ENCODE measurements at places on chromosomes 2 and 18.

- no peak for DNase-seq
These were observed 23.6 kb downstream of the SP3 start for GRCh38 chr2:173941567-173941966.

GRCh38 chr2:86068136-86068588 lies 37.5 kb downstream of the POLR1A start:
- DNase-seq, result peak; percentile 13

GRCh38 chr18:25140124-25140961 lies 211.6 kb downstream of the ZNF521 start:
- no peak for DNase-seq

DNA sequence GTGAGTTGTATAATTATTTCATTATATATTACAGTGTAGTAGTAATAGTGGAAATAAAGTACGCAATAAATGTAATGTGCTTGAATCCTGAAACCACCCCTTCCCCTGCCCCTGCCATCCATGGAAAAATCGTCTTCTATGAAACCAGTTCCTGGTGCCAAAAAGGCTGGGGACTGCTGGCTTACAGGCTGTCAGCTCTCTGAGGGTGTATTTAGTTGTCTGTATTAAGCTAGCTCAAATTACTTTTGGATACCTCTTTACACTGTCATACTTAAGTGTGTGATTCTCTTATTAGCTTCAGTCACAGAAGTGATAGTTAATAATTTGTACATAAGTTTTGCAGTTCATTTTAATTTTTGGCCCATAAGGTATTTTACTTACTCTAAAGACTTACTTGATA lies 29.6 kb downstream of the LCLAT1 start:
- no peak for DNase-seq

DNA sequence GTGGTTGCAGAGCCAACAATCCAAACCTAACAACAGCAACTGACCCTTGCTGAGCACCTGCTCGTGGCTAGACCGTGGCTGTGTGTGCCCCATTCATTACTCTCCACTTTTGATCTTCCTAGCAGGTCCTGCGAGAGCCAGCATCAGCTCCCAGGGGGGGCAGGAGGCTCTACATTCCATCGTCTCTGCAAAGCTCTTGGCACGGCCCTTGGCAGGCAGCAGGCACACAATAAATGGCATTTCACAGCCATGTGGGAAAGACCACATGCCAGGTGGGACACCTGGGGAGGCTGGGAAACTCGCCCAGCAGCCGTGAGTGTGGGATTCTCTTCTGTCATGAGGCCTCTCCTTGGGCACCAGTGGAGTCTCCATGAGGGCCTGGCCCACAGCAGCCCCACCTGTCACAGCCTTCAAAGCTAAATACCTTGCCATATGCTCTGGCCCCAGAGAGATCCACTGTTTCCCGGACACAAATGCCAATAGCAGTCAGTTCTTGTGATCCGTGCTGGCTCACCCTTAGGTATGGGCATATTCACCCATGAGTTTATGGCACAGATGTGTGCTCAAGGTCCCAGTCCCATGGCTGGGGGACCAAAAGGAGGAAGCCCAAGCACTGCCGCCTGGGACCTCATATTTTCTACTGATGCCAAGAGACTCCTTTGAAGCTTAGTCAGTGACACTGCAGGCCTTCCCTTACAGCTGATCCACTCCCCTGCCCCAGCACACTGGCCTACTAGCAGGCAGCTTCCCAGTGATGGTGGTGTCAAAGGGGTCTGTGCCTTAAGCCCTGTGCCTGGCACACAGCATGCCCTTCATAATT lies 6.8 kb upstream of the TEX51 start:
- DNase-seq, result no peak

DNA sequence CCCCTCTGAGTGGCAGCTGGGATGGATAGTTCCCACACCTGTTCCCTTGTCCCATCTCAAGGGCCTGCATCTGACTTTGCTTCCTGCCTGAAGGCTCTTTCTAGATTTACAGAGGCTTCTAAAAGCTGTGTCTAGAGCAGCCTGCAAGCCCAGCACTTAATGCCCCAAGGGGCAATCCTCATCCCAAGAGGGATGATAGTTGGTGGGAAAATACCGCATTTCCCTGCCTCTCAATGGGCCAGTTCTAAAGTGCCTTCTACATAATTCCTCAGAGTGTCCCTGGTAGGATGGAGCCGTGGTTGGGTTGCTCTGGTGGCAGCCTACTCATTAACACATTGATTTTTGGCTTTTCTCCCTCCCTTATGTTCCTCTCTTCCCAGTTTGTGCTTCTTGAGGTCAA lies 29.5 kb downstream of the LAMA3 start:
- DNase-seq, result no peak

GRCh38 chr2:75705921-75706320 lies 4.8 kb downstream of the GCFC2 start:
- DNase-seq, result no peak

DNA sequence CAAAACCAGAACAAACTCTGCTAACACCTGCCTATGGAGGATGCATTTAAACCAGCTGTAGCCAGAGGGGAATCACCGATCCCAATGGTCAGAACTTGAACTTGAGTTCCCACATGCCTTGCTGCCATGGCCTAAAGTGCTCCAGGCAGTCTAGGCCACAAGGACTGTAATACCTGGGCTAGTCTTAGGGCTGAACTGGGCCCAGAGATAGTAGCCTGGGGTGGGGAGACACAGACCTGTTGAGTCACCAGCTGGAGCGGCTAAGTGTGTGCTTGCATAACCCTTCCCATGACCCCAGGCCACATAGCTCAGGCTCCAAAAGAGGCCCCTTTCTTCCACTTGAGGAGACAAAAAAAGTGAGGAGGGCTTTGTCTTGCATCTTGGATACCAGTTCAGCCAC lies 515.0 kb upstream of the DDX18 start:
- no peak for DNase-seq

DNA sequence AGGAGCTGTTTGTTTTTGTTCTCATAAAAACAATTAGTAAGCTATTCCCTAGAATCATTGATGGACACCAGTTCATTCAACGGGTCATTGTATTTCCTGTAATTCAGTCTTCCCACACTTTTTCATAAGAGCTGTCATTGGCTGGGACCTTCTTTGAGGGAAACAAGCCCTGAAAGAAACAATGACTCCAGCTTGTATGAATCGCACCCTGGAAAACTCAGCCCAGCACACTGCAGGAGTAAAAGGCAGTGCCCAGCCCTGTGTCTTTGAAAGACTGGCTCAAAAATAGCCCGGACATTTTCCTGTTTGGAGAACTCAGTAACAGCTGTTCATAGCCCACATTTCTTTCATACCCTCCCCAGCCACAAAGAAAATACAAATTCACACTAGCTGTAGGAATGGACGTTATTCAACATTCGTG lies 81.5 kb downstream of the NCKAP5 start:
- DNase-seq, result no peak

GRCh38 chr2:79513711-79514110 lies 860 bp downstream of the CTNNA2 start:
- DNase-seq, result no peak

DNA sequence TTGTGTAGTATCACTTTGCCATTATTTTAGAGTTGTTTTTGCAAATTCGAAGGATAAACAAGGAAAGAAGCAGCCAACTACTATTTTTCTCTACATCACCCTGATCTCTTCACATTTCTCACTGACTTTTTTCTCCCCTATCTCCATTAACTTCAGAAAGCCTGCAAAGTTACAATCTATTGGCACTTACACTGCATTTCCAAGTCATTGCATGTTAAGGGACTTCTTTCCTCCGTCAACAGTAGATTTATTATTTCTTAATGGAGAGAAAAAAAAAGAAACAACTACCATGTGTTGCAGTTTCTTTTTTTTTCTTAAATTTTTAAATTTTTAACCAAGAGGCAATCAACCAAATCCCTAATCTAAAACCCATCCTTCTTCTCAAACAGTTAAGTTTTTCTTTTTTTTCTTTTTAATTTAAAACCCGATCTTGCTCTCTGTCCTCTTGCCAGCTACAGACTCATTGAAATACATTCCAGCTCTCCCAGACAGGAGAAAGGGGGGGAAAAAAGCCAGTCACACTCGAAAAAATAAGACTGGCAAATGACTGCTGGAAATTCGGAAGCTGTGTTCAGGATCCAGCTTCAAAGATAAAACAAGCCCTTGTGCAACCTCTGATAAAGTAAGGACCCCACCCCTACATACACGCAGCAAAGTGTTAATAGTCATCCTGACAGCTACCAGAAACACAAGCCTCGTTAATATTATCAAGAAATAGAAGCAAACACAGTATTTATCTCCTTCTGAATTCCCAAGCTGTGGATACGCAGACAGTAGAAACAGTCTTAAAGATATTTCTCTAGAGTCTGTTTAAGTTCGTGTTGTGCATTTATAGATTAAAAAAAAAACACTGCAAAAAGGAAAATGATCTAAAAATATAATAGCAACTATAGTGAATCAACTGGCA lies 1.3 kb downstream of the LRRTM4 start:
- no peak for DNase-seq

DNA sequence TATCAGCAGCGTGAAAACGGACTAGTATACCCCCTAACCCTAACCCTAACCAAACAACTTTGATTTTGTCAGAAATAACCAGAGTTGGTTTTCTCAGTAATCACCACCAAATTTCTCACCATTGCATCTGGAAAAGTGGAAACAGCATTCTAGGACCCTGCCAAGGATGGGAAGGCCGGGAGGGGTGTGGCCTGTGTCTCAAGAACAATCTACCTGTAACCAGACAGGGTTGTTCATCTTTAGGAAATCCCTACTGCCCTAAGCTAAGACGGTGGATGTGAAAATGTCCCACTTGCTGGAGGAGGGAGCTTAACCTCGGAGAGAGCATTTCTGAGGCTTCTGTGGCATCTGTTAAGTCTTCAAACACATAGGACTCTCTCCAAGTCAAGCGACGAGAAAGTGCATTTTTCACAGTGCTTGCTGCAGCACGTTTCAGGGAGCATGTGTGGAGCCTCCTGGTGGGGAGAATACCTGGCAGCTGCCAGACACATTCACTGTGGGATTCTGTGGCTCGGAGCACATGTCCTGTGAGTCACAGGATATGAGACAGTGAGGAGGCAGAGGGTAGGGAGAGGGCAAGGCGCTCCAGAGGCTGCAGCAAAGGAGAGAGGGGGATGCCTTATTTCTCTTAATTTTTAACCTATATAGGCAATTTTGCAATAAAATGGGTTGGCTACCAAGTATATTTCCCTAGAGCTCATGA lies 207.5 kb downstream of the SPP2 start:
- DNase-seq, result peak; percentile 49

DNA sequence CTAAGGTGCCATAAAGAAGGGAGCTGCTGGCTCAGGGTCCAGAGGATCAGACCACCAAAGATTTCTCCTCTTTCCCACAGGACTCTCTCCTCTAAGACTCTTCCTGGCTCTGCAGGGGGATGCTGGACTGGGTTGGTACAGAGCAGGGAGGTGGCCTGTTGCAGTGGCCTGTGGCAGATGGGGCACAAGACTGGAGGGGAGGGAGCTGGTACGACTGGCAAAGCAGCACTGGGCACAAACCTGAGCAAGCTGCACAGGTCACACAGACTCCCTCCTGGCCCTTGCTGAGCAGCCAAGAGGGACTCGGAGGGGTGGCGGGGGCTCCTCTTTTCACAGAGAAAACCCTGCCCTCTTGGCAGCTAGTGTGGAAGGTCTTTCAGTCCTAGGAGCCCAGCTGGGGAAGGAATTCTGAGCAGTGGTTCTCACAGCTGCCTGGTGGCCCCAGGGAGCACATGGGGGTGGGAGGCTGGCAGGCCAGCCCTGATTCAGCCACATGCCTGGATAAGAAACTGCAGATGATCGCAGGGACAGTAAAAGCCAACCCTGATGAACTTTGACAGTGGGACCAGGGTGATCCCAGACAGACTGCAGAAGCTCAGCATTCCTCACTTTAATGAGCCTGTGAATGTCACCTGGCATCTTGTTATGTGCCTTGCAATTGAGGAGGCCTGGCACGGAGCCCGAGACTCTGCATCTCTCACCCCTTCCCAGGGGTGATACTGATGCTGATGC lies 32.5 kb upstream of the ACAA2 start:
- no peak for DNase-seq

- no peak for DNase-seq
These were observed 139.2 kb downstream of the INHBB start for GRCh38 chr2:120485096-120485495.

GRCh38 chr2:222298311-222299150 lies at the start of gene PAX3:
Gene PAX3 (minus strand): TSS chr2:222298998. CDS start chr2:222298615, 383 bp downstream.
- DNase-seq, result no peak

GRCh38 chr2:171046048-171046560 lies 114.6 kb downstream of the TLK1 start:
- no peak for DNase-seq

- no peak for DNase-seq
These were observed 14.3 kb upstream of the SLC25A52 start for GRCh38 chr18:31774962-31775361.

- DNase-seq, result no peak
These were observed 172.5 kb upstream of the KLF7 start for GRCh38 chr2:207338220-207338607.

- DNase-seq, result no peak
These were observed 103.0 kb downstream of the ANKRD44 start for GRCh38 chr2:197207598-197207997.

DNA sequence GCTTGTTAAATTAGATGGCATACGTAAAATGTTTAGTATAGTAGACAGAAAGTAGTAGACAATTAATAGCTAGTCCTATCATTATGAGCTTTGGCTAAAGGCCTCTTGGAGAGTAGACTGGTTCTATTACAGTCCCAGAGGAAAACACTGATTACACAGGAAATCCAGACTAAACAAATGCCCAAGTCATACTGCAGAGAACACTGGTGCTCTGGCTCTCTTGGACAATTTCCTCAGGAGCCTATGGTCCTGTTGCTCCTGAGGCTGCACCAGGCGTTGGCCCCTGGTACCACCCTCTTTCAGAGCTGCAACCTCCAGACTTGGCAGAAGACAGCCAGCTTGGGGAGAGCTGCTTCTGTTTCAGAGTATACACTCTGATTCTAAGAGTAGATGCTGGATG lies 41.8 kb downstream of the STAT1 start:
- DNase-seq, result no peak

GRCh38 chr2:45904267-45904945 lies 252.9 kb downstream of the PRKCE start:
- DNase-seq, result peak; percentile 31

GRCh38 chr2:212360068-212360460 lies 178.5 kb downstream of the ERBB4 start:
- DNase-seq, result no peak

DNA sequence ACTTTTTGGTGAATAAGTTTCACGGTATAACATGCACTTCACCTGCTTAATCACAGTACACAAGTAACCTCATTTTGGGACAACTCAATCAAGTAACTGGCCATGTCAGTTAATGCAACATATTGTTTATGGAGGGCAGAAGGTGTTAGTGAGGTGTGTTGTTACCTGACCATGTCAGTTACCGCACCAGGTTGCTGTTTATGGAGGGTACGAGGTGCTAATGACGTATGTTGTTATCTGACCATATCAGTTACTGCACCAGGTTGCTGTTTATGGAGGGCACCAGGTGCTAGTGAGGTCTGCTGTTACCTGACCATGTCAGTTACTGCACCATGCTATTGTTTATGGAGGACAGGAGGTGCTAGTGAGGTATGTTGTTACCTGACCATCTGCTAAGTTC lies 135.1 kb upstream of the TPO start:
- DNase-seq, result no peak
